ENCODE measurements at places on chromosomes 4 and X.

- no peak for DNase-seq
These were observed 563.4 kb downstream of the DACH2 start for GRCh38 chrX:86711531-86712180.

DNA sequence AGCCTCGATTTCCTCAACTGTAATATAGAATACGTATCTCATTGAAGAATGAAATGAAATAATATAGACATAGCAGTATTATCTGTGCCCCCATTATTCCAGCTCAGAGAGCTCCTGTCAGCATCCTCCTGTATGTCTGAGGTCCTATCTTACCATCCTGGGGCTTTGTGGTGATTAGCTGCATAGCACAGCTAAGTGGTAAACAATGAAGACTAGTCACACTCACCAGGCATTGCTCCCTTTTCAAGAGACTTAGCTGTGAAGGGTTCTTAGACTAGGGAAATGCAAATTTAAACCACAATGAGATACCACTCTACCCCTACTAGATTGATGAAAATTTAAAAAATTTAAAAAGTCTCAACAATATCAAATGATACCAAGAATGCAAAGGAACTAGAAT lies 172.9 kb downstream of the SLC39A8 start:
- DNase-seq = no peak

DNA sequence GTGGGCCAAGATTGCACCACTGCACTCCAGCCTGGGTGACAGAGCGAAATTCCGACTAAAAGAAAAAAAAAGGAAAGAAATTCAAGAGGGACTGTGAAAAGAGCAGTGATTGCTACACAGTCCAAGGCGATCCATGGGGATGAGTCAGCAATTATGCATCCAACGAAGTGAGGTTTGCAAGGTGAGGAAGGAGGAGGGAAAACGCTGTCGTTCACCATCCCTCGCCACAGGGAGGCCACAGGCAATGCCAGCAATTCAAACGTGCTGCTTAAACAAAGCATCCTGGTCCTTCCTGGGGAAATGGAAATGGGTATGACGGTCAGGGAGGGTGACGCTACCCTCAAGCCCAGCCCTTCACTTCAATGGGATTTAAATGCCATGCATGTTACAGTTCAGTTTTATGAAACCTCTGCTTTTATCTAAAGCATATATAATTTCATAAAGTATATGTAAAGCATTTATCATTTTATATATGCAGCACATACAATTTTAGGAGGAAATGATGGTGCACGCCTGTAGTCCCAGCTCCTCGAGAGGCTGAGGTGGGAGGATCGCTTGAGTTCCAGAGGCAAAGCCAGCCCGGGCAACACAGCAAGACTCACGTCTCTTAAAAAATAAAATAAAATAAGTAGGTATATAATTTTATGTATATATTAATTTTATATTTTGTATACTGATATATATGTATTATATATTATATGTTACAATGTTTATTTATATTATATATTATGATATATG lies 108.7 kb downstream of the DHRSX start:
- DNase-seq = no peak

DNA sequence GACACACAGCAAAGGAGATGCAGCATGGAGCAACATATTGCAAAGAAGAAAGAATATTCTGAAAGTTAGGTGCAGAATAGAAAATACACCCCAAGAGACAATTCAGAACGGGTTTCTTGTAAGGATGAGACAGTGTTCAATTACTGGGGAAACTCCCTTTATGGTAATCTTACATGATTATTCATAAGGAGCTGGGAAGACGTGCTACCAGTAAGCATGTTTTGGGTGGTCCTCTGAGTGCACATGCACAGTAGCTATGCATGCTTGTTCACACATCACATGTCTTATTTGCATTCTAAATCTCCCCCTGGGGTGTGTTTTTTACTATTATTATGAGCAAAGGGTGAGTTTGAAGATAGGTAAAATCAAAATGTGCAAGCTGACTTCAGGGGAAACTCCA lies 1448.8 kb downstream of the TECRL start:
- DNase-seq = no peak

GRCh38 chrX:69179380-69179911 lies 14.2 kb upstream of the PJA1 start:
- no peak for DNase-seq

- DNase-seq = no peak
These were observed 59.5 kb downstream of the DDX60 start for GRCh38 chr4:168259096-168259495.

GRCh38 chr4:15677507-15677988 lies 4.1 kb upstream of the FAM200B start:
- DNase-seq = no peak

DNA sequence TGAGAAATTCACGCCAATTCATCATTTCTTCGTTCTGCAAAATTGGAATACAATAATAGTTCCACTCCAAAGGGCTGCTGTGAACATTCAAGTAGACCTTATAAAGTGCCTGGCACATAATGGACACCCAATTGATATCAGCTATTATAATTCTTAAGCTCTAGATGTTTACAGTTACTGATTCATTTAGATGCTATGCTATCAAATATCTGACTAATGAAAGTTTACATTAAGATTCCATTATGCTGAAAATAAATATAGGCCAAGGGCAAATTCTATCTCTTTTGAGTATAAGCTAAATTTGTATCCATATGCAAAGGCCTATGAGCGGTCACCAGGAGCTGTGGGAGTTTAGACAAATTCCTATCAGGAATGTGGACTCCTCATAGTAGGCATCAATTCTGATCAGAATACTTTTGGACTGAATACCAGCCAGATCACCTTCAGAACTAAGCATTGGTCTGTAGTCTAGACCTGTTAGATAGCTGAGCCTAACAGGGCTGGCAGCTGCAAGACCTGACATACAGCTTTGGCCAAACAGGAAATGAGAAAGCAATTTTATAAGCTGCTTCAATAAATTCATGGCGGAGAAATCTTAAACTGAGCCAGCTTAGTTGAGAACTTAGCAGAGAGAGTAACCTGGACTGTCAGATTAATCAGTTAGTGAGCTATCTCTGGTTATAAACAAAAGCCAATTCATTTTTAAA lies 384.3 kb upstream of the ACTRT1 start:
- DNase-seq = no peak

Data from T-helper 1 cell (primary cell).